NCI-H1930 (cell line): ENCODE measurements at places on chromosomes 1 and 21.

DNA sequence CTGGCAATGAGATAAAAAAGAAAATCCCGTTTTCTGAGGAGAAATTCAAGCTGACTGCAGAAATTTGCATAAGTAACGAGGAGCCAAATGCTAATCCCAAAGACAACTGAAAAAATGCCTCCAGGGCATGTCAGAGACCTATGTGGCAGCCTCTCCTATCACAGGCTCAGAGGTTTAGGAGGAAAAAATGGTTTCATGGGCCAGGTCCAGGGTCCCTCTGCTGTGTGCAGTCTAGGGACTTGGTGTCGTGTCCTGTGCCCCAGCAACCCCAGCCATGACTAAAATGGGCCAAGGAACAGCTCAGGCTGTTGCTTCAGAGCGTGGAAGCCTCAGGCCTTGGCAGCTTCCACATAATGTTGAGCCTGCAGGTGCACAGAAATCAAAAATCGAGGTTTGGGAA is 456.5 kb downstream of the DPYD start:
- no peak for DNase-seq

DNA sequence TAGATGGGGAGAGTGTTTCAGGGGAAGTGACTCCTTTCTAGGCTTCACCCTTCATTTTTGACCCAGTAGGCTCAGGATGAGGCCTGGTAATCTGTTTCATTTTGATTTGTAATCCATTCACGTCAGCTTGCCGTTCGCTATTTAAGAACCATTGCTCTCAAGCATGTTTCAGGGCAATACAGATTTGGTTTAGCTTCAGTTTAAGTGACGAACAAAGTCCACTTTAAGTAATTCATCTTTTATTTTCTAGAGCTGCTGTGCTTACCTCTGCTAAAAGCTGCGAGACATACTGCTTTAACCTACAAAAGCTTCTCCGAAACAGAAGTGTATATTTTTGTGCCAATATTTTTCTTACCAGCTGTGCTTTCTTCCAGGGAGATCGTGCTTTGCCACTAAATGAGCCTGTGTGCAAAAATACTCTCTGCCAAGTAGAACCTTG is 8.9 kb upstream of the FMO3 start:
- DNase-seq: no peak

GRCh38 chr1:29990304-29990703 is 733.1 kb downstream of the MATN1 start:
- DNase-seq: no peak

GRCh38 chr1:175704621-175705020 is 38.8 kb downstream of the TNR start:
- DNase-seq: no peak

DNA sequence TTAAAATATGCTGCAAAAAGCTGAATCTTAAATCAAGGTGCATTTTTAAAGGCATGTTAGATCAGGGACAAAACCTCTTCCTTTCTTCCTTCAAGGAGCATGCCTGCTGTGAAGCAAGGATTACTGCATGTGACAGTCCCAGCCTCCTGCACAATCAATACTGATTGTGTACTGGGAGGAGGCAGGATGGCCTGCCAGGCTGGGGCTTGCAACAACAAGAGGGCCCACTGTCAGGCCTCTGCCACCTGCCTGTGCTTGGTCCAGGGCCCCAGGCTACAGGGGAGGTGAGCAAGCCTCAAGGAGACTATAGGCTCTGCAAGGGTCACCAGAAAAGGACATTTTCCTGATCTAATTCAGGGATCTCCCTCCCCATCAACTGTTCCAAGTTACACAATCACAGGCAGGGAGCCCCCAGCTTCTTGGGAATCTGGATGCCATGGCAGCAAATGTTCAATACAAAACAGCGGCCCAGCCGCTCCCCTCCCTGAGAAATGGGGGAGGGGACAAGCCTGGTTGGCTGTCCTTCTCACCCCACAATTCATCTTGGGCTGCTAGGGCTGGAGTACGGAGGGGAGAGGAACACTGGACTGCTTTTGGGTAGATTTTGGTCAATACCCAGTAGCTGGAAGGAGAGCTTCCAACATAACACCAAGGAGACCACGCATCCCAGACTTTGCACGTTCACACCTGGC is 76.7 kb downstream of the SSBP3 start:
- DNase-seq: no peak
